MV-4-11 (cell line): ENCODE measurements at places on chromosomes 4 and X.

- no peak for DNase-seq
Measured at GRCh38 chrX:15310117-15310516, 5.3 kb downstream of the ASB11 start.

GRCh38 chrX:134396174-134396573 is 63.8 kb upstream of the HPRT1 start:
- no peak for DNase-seq

- DNase-seq = no peak
Measured at GRCh38 chr4:5719350-5720055, 8.5 kb downstream of the EVC start.

- DNase-seq = peak; percentile 10
Measured at GRCh38 chr4:164716901-164717300, 37.0 kb upstream of the SMIM31 start.

DNA sequence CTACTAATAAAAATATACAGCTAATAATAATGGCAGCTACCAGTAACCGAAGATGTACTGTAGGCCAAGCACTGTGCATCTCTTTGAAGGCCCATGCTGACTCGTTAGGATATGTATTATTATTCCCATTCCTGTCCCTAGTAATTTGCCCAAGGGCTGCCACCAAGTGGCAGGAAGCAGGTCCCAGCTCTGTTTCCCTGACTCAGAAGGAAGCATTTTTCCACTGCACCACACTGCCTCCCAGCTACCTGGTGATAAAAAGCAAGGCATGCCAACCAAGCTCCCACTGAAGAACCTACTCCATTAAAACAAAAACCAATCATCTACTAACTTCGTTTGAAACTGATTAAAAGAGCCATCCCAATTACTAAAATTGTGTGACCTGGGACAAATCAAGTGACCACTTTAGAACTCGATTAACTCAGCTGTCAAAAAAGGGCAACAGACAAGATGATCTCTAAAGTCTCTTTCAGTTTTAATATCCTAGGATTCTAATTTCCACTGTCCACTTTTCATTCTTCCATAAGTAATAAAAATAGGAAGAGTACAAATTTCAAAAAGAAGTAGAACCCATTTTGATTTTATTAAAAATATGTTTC is 24.3 kb upstream of the PGM2 start:
- DNase-seq = no peak
